Femur (tissue), 1 donor: ENCODE measurements at places on chromosomes 16 and 17.
A peak's percentile ranks its signal among the peaks of the same experiment; 100 is the strongest.

DNA sequence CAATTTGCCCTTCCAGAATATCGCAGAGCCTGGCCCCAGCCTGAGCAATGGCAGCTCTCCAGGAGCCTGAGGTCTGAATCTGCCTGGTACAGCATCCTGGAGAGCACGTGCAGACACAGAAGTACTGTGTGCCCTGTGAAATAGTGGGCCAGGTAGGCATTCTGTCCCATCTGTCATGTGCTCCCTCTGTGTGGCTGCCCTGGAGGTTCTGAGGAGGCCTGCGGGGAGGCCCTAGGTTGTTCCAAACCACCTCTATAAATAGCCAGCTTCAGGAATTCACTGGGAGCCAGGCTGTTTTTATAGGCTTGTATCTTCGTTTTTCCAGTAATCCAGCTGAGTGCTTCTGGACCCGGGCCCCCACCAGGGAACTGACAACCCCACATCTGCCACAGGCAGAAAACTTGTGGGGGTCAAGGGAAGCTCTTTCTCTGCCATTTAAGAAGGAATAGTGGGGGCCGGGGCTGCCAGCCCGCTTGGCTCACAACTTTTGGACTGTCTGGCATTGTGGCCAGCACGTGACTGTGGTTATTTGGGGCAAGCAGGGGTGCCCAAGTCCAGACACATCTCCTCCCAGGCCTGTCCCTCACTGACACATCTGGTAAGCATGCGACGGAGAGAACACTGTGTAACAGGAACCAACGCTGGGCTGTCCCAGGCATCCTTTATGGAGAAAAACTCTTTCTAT is 356.3 kb upstream of the TNRC6C start:
- DNase-seq: peak; percentile 79

DNA sequence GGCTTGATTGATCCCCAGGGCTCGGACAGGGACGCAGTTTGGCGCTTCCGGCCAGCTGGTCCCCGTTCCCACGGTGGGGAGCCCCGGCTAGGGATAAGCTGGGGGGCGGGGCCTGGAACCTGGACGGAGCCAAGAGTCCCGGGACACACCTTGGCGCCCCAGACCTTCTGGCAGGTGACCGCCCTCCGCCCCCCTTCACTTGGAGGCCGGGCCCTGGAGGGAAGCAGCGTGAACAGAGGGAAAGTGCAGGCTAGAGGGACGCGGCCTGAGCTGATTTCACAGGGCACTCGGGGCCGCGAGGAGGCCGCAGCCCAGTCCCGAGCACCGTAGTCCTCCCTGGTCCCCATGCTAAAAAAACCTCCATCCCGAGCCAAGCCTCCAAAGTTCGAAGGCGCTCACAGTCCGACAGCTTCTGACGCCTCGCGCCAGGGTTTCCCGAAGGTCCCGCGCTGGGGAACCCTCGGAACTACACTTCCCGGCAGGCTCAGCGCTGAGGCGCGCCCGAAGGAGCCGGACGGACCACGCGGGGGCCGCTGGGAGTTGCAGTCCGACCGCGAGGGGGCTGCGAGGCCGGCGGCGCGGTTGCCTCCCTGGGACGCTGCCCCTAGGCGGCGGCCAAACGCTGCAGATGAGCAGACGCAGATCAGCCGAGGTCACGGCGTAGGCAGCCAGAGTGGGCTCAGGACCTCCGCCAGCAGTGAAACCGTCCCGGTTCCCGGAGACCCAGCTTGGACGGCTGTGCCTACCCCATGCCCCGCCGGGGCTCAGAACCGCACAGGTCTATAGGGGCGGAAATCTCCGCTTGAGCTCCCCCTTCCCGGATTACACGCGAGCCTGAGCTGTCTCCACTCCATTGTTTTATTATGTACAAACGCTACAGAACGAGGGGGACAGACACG is at the start of gene TBX6:
Gene TBX6 (minus strand): TSS at position 451 of the 899 bp plus-strand sequence. CDS start 731 bp downstream, outside the sequence.
- peak; percentile 95 for DNase-seq

DNA sequence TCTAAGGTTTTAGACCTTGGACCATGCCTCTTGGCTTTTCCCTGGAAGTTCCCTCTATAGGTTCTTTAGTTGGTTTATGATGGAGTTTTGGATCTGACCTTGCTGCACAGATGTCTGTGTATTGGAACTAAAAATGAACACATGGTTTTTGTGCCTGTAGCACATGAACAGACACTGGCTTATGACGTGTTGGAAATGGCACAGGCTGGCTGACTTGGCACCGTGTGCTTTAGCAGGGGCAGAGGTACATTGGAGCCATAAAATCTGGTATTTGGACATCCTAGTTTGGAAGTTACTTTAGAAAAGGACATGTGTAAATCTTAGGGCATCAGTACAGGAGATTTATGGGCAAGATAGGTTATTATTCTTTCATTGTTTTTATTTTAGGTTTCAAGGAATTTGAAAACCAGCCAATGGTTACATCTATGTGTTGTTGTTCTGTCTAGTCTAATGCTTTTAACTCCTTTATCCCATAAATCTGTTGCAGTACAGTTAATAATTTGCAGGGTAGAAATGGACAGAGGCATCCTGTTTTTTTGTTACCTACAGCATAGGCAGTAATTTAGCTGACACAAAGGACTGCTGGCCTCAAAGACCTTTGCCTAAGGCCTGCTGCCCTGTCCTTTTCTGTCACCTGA is 6.0 kb downstream of the SOCS7 start:
- DNase-seq: peak; percentile 50

- peak; percentile 81 for DNase-seq
Observed at GRCh38 chr17:350706-351448, 1.7 kb downstream of the RPH3AL start.

DNA sequence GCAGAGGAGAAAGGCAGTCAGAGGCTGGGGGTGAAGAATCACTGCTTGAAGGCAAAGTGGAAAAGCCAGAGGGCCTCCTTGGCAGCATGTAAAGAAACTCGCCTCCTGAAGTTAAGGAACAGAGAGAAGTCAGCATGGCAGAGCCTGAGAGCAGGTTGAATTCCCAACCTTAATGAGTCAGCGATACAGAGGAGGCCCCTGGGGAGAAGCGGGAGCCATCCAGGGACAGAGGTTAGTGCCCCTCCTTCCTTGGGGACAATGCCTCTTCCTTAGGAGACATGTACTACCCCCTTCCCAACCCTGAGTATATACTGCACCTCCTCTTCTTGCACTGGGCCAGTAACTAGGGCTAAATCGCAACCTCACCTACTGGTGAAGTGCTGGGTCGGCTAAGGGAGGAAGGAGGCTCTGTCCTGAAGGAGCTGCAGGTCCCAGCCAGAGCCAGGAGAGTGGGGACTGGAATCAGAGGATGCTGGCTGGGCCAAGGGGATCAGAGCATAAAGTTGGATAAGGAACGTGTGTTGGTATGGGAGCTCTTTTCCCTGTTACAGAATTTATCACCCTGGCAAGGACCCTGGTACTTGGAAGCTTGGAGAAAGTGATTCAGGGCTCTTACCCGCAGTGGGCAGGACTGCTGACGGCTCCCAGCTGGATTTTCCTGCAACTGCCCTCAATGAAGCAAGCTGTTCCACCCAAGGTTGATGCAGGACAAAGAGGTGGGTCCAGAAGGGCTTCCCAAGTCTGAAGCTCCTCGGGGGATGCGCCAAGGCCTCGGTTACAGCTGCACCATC is 5.4 kb upstream of the AANAT start:
- DNase-seq: no peak

- DNase-seq: peak; percentile 95
Observed at GRCh38 chr16:637081-638018, 1.2 kb upstream of the METTL26 start.

- DNase-seq: no peak
Observed at GRCh38 chr17:4162775-4163466, 19.9 kb downstream of the CYB5D2 start.

- DNase-seq: no peak
Observed at GRCh38 chr17:312476-313148, 40.0 kb downstream of the RPH3AL start.

GRCh38 chr16:66502020-66502913 is 47.7 kb downstream of the TK2 start:
- DNase-seq: peak; percentile 21

DNA sequence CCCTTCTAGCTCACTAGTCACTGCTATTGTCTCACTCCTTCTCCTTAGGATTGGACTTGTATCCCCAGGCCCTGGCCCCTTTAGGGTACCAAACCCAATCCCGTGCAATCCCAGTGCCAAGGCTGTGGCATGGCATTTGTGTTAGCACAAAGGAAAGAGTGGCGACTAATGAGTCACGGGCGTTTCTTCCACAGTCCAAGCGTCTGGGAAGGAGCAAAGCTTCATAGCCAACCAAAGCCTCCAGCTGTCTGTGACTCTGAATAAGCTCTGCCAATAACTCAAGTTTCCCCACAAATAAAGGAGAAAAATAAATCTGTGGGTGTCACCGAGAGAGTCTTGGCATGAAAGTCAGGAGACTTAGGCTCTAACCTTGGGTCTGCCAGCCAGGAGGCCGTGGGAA is 54.6 kb upstream of the COX10 start:
- DNase-seq: no peak

- DNase-seq: no peak
Observed at GRCh38 chr17:55314784-55315491, 50.2 kb downstream of the HLF start.

- DNase-seq: peak; percentile 72
Observed at GRCh38 chr16:7363422-7364417, 31.1 kb downstream of the RBFOX1 start.

DNA sequence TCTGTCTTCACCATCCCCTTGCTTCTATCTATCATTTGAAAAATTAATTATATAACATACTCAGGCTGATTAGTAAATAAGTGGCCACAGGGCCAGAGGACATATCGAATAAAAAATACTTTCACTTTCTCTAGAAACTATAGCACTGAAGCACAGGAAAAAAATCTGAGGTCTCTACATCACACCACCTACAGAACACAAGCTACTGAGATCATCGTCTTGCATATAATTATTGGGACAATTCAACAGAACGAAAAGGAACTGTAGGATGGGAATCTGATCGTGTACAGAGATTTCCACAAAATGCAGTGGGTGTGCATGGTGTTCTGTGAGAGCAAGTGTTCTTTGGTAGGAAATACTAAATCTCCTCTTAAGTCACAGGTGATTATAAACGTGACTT is 289.6 kb upstream of the ERCC4 start:
- DNase-seq: no peak

DNA sequence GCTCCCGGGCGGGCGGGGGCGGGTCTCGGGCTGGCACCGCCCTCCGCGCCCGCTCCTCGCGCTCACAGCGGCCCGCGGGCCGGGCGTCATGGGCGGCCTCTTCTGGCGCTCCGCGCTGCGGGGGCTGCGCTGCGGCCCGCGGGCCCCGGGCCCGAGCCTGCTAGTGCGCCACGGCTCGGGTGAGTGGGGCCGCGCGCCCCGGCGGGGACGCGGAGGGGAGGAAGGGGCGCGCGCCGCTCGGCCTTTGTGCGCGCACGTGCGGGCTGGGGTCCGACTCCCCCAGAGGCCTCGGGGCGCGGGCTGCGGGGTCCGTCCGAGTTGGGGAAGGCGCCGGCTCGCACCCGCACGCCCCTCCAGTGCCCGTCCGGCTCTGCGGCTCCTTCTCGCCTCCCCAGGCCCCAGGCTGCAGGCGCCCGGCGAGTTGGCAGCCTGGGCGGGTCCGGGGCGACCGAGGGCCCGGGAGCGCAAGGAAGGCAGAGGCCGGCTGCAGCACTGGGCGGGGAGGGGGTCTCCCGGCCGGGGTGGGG is at the start of gene NME4:
Gene NME4 (plus strand): TSS at position 65 of the 527 bp plus-strand sequence. CDS start 24 bp downstream, at position 89.
- no peak for DNase-seq

GRCh38 chr16:23343643-23344612 is 41.8 kb downstream of the SCNN1B start:
- DNase-seq: no peak

GRCh38 chr17:62627904-62628633 is 599 bp downstream of the MRC2 start:
- DNase-seq: peak; percentile 85
